ENCODE measurements at places on chromosomes 7 and 10.

- no peak for DNase-seq
Observed at GRCh38 chr7:3243256-3243655, 57.8 kb upstream of the SDK1 start.

DNA sequence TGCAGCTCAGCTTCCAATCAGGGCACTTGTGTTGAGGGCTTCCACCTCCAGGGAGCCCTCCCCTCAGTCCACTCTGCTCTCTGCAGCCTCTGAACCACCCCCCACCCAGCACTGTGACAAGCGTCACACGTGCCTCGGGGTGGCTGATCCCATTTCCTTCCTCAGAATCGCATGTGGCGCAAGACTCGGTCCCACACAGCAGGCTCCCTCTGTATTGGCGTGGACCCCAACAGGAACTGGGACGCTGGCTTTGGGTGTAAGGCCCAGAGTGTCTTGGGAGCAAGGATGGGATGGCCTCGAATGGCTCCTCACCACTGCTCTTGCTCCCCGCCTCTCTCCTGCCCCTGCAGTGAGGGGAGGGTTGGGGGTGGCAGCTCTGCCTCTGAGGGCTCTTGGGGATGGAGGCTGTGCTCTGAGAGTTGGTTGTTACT is 4.1 kb downstream of the CPA1 start:
- no peak for DNase-seq

DNA sequence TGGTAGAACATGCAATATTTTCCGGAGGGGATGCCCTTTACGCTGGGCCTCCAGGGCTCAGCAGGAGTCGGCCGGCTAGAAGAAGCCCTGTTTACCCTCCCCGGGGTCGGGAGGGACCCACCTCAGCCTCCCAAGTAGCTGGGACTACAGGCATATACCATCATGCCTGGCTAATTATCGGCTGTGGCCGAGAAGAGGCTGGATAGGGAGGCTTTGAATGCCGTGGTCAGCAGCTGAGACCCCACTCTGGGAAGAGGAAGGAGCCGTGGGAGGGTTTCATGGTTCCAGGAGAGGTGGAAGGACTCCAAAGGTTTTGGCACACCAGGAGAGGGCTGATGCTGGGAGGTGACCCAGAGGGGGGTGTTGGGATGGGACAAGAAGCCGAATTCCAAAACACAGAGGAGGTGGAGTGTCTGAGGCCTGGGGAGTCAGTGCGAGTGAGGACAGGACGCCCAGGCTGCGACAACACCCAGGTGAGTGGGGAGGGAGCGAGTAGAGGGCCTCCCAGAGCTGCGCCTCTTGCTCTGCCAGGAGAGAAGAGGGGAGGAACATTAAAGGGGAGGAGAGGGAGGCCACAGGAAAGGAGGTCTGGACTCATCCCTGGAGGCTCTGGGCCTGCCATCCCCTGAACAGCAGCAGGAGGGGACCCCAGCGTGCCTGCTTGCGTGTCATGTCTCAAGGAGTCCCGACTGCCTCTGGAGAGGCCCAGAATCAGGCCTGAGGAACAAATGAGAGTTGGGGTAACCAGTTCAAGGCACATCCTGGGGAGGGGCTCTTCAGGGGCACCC is 19.6 kb downstream of the GRID2IP start:
- DNase-seq = no peak

- no peak for DNase-seq
Observed at GRCh38 chr7:130178251-130178650, 27.0 kb downstream of the TMEM209 start.

DNA sequence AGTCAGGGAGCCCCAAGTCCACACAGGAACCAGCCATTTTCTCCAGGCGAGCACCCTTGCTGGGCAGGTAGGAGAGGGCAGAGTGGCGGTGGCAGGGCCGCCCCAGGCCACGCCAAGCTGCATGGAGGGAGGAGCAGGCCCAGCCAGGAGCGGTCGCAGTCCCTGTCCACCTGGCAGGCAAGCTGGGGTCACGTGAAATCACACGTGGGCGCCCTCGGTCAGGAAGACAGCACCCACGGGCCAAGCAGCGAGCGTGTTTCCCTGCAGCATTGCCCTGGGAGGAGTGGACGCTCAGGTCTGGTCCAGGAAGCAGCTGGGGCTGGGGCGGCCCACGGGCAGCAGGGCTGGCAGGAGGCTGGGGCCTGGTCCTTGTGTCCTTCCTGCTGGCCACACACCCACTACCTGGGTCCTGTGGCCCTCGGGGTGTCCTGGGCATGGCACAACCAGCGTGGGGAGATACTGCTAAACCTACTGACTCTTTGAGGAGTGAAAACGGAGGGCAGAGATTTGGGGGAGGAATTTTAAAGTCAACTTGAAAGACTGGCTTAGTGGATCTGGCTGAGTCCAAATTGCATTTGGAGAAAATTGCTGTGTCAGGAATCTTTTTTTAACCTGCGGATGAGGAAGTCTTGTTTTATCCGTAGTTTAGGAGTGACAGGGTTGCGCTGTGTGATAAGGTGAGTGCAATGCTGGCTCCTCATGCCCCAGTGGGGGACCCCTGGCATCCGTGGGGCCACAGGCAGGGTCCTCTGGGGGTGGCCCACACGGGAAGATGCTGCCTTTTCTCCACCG is 12.2 kb upstream of the ADGRA1 start:
- no peak for DNase-seq

GRCh38 chr7:78765943-78766729 is 687.3 kb downstream of the MAGI2 start:
- DNase-seq = no peak

DNA sequence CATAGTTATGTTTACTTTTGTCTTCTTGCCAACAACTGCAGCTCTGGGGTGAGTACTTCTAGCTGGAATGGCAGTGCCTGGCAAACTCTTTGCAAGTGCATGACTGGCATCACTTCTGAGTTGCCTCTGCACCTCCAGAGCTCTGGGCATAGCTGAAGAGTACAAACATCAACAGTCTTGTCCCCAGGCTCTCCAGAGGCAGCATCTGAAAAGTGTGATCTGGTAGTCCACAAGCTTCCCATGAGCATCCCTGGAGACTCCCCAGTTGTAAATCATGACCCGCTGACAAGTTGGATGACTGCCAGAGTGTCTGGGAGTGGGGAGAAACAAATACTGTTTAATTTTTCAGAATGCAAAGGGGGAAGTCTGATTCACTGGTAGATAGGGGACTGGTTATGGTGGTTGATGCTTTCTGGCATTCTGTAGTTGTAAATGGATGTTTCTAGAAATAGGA is 138.9 kb upstream of the CDK13 start:
- no peak for DNase-seq

DNA sequence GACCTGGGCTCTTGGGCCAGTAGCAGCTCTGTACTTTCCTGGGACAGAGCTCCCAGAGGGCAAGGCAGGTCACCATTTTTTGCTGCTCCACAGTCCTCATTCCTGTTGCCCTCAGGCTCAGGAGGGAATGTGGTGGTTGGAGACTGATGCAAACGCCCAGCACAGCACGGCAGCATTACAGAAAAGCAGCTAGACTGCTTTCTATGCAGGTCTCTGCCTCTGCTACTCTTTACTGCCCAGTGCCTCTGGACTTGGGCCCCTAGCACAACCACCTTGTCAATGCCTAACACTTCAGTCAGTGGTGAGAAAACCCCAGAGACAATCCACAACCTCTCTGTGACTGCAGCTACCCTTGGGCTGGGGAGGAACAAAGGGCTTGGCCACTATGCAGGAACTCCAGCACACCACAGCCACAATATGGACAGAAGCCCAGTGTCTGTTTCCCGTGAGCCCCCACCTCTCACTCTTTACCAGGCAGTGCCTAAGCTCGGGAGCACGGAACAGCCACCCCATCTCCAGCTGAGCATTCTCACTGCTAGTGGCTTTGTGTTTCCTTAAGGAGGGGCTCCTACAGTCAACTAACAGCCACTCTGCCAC is 790.6 kb downstream of the PCDH15 start:
- no peak for DNase-seq

DNA sequence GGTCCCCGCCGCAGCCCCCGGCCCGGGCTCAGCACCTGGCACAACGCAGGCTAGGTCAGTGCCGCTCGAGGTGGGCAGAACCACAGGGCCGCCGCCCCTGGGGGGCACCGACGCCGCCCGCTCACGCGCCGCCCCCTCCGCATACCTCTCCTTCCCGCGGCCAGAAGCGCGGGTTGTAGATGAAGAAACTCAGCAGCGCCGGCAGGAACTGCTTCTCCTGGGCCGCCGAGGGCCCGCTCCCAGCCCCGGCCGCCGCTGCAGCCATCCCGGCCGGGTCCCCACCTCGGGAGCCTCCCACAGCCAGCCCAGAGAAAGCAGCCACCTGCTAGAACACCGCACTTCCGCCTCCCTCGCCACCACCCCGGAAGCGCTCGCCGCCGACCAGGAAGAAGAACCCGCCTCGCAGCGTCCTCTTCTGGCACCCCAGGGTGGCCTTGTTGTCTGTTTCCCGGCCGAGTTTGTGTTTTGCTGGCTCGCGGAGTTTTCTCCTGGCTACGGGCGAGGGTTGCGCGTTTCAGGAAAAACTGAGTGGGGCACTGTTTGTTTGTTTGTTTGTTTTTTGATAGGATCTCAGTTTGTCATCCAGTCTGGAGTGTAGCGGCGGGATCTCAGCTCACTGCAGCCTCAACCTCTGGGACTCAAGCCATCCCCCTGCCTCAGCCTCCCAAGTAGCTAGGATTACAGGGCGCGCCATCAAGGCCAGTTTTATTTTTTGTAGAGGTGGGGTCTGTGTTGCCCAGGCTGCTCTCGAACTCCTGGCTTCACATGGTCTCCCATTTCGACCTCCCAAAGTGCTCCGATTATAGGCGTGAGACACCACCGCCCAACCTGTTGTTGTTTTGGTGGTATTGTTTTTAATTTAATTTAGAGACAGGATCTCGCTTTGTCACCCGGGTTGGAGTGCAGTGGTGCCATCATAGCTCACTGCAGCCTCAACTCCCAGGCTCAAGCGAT is 17.7 kb downstream of the OCM2 start:
- DNase-seq = peak; percentile 46

GRCh38 chr7:133126422-133126821 is 44.5 kb upstream of the CHCHD3 start:
- DNase-seq = no peak

DNA sequence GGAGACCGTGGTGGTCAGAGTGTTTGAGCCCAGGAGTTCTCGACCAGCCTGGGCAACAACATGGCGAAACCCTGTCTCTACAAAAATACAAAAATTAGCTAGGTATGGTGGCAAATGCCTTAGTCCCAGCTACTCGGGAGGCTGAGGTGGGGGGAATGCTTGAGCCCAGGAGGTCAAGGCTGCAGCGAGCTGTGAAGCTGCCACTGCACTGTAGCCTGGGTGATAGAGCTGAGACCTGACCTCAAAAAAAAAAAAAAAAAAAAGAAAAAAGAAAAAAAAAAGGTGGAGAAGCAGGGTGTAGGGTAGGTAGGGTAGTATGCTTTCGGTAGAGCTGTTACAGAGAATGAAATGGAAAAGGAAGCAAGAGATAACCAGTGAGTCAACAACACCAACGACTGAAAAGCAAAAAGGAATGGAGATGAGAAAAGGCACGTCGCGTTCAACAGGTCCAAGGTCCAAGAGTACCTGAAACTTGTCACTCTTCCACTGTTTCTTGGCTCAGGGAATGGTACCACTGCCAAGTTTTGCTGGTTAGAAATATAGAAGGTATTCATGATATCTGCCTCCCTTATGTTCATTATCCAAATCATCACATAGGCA is 4.3 kb upstream of the RSBN1L start:
- no peak for DNase-seq

DNA sequence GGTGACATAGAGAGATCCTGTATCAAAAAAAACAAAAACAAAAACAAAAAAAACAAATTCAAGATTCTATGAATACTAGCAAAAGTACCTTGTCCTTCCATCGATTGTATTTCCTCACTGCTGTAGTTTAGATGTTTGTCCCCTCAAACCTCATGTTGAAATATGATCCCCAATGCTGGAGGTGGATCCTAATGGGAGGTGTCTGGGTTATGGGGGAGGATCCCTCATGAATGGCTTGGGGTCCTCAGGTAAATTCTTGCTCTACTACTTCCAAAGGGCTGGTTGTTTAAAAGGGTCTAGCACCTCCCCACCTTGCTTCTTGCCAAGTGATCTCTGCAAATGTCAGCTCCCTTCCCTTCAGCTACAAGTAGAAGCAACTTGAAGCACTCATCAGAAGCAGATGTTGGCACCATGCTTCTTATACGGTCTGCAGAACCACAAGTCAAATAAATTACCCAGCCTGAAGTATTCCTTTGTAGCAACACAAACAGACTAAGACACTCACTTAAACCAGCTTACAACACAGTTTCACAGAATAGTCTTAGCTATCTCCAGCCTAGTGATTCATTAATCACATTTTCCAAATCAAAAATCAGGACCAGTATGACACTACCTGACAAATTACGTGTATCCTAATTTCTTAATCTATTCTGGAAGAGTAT is 20.7 kb downstream of the ABI1 start:
- DNase-seq = no peak

DNA sequence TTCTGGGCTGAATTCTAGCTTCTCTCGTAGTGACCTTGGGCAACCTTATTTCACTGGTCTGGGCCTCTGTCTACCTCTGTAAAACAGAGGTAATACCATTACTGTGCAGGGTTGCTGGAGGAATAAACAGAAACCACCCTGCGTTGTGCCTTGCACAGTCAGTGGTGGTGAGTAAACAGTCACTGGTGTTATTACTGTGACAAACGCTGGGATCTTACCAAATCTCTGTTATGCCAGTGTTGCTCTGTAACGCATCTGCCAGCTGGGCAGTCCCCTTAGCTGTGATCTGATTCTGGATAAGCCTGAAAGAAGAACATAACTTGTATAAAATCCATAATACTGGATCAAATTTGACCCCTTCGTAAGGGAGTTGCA is 49.4 kb downstream of the NOD1 start:
- DNase-seq = no peak

DNA sequence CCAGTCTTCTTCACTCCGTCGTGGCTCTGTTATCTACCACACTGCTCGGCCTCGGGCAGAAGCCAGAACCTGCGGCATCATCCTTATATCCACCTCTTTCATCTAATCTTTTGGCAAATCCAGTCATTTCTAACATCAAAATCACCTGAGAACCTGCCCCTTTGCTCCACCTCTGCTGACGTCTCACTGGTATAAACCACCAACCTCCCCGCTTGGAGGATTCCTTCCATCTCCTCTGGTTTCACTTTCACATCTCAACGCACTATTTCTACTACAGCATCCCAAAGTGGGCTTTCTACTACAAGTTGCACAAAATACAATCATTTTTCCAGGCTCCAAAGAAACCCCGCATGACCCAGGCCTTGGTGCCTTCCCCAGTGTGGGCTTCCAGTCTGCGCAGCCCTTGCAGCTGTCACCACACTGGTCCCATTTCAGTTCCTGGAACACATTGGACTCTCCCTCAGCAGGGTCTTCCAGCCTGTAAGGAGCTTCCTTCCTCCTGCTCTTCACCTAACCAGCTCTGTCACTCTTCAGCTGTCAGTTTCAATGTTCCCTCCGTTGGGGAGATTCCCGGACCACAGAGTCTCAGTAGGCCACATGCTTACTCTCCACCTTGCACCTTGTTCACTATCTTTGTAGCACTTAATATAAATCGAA is 85.0 kb downstream of the PRKCQ start:
- DNase-seq = peak; percentile 14
